Left renal pelvis (tissue), 4 donors: ENCODE measurements at places on chromosomes 16 and 17. TPM values are rescaled to one million over a fixed set of nuclear protein-coding genes. Genes with fewer than 3 reads are reported as not detected.

GRCh38 chr16:72111657-72112451, 18.2 kb downstream of the DHX38 start:
- DNase-seq, result no peak

GRCh38 chr16:71493213-71493612, 4.1 kb upstream of the ZNF19 start:
- DNase-seq, result no peak

GRCh38 chr17:78294776-78295175, 63.3 kb downstream of the TMEM235 start:
- no peak for DNase-seq

The TAT gene
- 0.07 TPM for polyA plus RNA-seq
